ENCODE measurements at places on chromosomes 2 and 18.
A peak's percentile ranks its signal among the peaks of the same experiment; 100 is the strongest.

DNA sequence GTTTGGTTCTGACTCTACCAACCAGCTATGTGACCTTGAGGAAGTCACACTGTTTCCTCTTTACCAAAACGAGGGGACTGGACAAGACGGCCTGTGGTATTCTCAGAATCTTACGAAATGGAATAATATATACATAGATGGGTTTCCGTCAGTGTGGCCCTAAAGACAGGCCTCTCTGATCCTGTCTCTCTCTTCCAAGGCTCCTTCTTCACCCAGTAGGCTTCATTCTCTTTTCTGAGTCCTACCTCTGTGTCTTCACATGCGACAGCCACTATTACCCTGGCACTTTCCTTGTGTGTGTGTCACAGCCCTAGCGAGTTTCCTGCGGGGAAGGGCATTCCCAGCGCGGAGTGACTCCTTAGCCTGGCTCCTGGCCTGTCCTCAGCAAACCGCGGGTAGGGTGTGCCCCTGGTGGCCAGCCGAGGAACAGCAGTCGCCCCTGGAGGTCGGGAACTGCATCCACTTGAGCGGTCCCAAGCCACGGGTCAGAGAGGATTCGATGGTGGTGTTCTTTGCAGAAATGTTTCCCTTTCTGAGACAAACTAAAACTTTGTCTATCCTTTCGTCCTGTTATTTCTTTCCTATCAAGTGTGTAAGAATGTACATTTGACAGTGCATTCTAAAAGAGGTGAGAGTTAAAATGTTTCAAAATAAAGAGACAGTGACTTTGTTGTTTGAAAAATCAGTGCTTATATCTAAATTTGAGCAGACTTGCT is 63.3 kb downstream of the RAB31 start:
- no peak for DNase-seq

DNA sequence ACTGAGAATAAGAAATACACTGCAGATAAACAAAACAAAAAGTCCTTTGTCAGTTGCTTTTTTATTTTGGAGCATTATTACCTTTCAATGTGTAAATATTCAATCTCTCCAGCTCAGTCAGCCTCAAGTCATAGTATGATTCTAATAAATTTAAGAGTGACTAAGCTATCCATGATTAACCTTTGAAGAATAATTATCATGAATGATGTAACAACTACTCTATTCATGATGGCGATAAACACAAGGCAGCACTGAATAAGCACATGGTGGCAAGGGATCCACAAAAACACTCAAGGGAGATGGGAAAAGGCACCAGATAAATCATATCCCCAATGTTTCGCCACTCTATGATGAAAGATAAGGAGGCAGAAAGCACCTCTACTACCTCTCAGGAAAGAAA is 67.0 kb downstream of the MAP4K3 start:
- DNase-seq = no peak

DNA sequence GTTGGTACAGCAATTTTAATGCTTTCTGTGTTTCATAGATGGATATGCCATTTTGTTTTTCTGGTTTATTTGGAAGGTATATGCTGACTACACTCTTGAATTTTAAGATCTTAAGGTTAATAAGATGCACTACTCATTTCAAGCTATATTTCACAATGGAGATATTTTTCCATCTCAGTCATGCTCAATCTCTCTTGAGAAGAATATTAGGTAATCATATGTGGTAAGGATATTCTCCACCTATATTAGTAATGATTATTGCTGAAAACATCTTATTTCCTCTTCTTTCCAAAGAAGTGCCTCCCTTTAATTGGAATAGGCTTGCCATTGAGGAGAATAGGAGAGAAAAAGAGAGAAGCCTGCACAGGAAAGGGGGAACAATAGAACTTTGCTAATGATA is 40.1 kb downstream of the EPB41L3 start:
- DNase-seq = no peak

DNA sequence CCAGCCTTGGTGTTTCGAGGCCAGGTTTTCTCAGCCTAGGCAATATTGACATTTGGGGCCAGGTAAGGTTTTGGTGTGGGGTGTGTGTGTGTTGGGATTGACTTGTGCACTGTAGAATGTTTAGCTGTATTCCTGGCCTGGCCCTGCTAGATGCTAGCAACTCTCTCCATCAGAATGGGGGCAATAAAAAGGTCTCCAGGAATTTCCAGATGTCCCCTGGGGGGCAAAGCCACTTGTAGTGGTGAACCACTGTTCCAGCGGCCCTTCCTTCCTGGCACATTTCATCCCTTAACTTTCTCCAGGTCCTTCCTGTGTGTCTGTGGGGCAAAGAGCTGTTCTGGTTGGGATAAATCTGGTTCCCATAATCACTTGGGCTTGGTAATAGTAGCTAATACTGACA is 12.0 kb downstream of the LIPG start:
- DNase-seq = no peak

DNA sequence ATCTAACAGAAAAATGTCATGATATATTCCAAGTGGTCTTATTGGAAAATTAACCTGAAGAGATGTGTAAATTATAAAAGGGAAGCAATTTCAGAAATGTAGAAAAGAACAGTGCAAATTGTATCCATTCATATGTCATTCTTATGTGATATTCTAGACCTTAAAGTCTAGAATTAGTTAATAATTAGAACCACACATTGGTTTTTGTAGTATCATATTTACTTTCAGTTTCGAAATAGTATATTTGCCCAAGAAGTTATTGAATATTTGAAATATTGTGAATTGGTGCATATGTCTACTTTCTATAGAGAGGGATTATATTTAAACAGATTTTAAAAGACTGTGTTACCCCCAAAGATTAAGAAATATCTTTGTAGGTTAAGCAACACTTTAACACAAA is 1348.6 kb upstream of the ACVR2A start:
- DNase-seq = no peak

GRCh38 chr2:109487536-109487869 is 126.3 kb downstream of the SEPTIN10 start:
- DNase-seq = no peak

DNA sequence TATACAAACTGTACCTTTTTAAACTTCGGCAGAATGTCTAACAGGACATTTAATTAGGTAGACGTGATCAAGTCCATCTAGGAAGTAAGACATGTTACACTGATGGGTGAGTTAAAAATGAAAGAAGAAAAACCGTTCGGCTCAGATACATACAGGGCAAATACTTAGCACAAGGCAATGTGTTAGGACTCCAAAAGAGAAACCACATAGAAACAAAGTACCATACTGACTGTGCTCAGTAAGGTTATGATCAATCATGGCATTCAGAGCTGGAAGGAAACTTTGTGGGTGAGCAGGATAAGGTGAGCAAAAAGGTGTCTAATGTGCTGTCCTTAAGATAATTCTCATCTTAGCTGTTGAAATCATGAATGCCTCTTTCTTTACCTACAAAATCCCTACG is 211.9 kb downstream of the STK39 start:
- DNase-seq = no peak

GRCh38 chr18:26489881-26490280 is 58.5 kb downstream of the KCTD1 start:
- no peak for DNase-seq

GRCh38 chr2:50492477-50492851 is 539.5 kb downstream of the NRXN1 start:
- peak; percentile 85 for DNase-seq

- peak; percentile 57 for DNase-seq
Observed at GRCh38 chr2:196592911-196593881, 46.3 kb upstream of the CCDC150 start.

- DNase-seq = no peak
Observed at GRCh38 chr2:158403237-158403636, 53.3 kb downstream of the CCDC148 start.

DNA sequence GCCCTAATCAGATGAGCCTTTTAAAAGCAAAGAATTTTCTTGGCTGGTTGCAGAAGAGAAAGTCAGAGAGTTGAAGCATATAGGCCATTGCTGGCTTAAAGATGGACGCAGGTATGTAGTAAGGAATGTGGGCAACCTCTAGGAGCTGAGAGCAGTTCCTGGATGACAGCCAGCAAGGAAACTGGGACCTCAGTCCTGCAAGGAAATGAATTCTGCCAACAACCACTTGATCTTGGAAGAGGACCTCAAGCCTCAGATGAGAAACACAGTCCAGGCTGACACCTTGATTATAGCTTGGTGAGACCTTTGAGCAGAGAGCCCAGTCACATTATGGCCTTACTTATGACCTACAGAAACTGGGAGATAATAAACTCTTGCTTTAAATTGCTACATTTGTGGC is 15.7 kb downstream of the PHOSPHO2 start:
- peak; percentile 49 for DNase-seq

DNA sequence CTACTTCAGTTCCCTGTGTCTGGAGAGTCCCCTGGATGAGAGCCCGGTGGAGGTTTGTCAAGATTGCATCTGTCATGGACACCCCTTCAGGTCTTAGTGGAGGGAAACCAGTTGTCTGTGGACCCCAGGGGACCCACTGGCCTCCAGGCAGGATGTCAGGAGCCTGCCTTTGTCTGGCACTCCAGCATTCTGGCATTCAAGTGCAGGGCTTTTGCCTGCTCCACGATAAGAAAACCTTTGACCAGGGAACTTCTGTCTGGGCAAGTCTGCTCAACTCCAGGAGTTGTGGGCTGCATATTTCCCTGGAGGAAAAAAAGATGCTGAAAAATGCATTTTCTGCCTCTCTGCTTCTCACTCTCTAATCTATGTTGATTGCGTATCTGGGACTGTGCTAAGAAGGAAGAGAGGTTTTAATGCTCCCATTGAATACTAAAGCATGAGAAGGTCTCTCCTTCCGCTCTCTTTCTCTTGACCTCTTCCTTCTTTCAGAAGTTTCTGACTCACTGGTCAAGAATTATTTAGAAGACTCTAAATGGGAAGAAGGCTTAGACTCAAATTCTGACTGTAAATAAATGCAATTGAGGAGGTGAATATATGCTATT is 104.5 kb downstream of the MMADHC start:
- DNase-seq = no peak

DNA sequence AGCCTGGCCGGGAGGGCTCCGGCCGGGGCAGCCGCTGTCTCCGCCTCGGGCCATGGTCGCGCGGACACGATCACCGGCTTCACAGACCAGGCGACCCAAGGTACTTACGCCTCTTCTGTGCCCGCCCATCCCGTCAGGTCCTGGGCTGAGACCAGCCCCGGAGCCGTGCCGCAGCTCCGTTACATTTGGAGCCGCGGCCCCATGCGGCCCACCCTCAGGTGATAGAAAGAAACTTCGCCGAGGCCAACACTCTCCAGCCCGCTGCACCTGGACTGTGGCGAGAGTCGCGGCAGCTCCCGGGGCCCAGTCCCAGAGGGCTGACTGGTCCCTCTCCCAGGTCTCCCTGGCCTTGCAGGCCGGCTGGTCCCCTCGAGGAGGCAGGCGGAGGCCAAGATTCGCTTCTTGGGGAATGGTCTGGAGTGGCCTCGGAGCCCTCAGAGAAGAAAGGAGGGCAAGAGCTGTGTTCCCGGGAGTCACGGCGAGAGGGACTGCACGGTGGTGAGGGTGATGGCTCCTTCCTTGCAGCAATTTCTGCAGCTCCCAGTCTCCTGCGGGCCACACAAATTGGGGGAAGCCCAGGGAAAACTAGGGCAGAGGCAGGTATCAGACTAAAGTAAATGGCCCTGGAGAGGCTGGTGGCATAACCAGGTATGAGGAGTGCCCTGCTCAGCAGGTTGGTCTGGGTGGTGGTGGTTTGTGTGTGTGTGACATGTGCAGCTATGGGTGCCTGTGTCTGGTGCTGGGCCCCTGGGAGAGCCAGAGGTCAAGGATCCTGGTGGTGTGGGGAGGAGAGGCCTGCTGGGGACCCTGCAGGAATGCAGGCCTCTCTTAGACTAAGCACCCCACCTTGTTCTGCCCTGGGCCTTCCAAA is 822 bp downstream of the GDF7 start:
- DNase-seq = no peak

DNA sequence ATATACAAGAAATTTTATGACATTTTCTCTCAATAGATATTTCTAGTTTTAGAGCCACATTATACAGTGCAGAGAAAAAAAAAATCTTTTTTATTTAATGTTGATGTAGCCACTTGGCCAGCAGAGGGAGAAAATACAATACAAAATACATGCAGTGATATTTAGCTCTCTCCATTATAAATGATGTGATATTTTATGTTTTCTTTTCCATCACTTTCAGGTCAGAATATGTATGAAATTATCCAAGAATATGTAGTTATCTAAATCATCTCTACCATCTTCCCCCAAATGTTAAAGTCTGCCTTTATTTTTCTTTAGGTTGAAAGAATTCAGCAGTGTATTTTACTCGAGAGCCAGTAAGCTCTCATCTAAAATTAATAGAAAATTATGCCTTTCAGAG is 533.6 kb upstream of the FSHR start:
- DNase-seq = peak; percentile 70

GRCh38 chr2:36618381-36618780 is 20.4 kb upstream of the FEZ2 start:
- no peak for DNase-seq

GRCh38 chr2:68846091-68846490 is 25.1 kb downstream of the BMP10 start:
- no peak for DNase-seq

DNA sequence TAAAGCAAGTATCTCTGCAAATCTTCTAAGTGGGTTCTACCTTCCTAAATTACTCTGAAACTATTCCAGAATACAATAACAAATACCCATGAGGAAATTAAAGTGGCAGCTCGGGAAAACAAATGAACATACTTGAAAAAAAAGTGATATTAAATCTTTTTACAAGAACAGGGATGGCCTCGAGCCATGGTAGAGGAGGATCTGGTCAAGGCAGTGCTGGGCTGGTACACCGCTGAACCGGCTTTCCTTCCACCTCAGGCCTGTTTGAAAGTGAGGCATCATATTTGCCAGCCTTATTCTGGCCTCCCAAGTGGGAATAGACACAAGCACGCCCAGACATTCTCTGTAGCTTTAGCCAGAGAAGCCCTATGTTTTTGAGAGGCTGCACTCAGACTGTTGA is 124.5 kb upstream of the CDCA7 start:
- DNase-seq = no peak

GRCh38 chr2:195307751-195308150 is 349.3 kb upstream of the SLC39A10 start:
- DNase-seq = no peak

GRCh38 chr2:83650161-83650560 is 808.9 kb downstream of the SUCLG1 start:
- no peak for DNase-seq

DNA sequence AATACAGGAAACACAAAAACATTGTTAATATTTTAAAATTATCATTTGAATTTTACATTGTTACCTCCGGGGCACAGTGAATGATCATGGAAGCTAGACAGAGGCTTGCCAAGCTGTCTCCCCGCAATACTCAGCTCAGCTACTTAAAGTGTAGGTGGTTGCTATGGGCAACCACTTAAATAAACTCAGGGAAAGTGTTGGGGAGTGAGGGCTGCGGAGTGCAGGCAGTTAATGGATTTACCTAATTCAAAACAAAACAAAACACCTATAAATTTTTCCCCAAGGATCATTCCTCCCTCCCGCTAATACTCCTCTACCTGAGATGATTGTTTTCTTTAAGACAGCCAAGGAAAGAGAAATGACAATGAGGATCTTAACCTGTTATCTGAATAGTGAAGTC is 349.5 kb downstream of the TGIF1 start:
- DNase-seq = peak; percentile 96

- DNase-seq = no peak
Observed at GRCh38 chr2:108960006-108960405, 29.0 kb downstream of the EDAR start.
